ENCODE measurements at places on chromosomes 5 and 9. TPM values are rescaled to one million over a fixed set of nuclear protein-coding genes. Genes with fewer than 3 reads are reported as not detected.

The ZNF483 gene
- total RNA-seq, result 4.2 TPM

The ACOT12 gene
- total RNA-seq, result 0.10 TPM

The FST gene
- total RNA-seq, result 58.7 TPM

The CDH9 gene
- total RNA-seq, result not detected

The TLX3 gene
- total RNA-seq, result not detected

The FBN2 gene
- total RNA-seq, result 88.3 TPM

The QRFP gene
- not detected for total RNA-seq

The F12 gene
- total RNA-seq, result 1.3 TPM

The SPATA31D4 gene
- total RNA-seq, result not detected

The SLC46A2 gene
- total RNA-seq, result 1.2 TPM

The ACTBL2 gene
- total RNA-seq, result 5.8 TPM

The MORN5 gene
- not detected for total RNA-seq

The RGMB gene
- total RNA-seq, result 25.3 TPM

The RNF183 gene
- total RNA-seq, result 0.20 TPM

The FKTN gene
- total RNA-seq, result 18.6 TPM

The SLC6A3 gene
- not detected for total RNA-seq

The TMOD1 gene
- total RNA-seq, result 9.3 TPM

The PTPDC1 gene
- 14.7 TPM for total RNA-seq

The EEIG1 gene
- total RNA-seq, result 14.0 TPM

The PCAT7 gene
- total RNA-seq, result 0.10 TPM

The SCAI gene
- 14.3 TPM for total RNA-seq

The TRAF2 gene
- total RNA-seq, result 7.8 TPM

The SMIM3 gene
- 13.5 TPM for total RNA-seq

The IRX4 gene
- 6.0 TPM for total RNA-seq

The C7 gene
- total RNA-seq, result 48.0 TPM

The FGF10 gene
- 11.1 TPM for total RNA-seq

The SLC1A3 gene
- 61.1 TPM for total RNA-seq

The IFNA13 gene
- not detected for total RNA-seq

The IFNA6 gene
- not detected for total RNA-seq

The HMCN2 gene
- 20.7 TPM for total RNA-seq

The IL5 gene
- not detected for total RNA-seq

The FLT4 gene
- total RNA-seq, result 7.5 TPM
